ENCODE measurements at places on chromosomes 4 and X. TPM values are rescaled to one million over a fixed set of nuclear protein-coding genes. Genes with fewer than 3 reads are reported as not detected.

DNA sequence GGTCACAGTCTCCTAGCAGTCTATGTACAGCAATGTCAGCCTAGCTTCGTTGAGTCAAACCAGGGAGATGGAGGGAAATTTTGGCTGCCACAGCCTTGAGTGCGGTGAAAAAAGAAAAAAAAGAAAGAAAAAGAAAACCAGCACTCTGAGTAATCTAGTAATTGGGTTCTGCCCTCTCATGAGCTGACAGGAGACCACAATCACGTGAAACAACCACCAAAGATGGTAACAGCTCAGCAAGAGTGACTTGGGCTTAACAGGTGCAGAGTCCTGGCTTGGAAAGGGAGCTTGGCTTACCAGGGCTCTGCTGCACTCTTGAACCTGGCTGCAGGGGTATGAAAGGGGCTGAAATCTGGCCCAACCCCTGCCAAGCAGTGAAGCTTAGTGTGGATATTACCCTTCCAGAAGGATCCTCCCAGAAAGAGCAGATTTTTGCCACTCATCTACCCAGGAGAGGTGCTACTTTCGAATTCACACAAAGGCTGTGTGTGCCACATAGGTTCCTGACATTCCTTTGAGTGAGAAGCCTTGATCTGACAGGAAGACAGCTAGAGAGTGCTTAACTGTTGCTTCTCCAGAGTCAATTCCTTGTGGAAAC lies 350.3 kb downstream of the PTTG2 start:
- DNase-seq, result peak; percentile 88

- no peak for DNase-seq
Measured at GRCh38 chr4:52144372-52144771, 93.3 kb downstream of the SPATA18 start.

DNA sequence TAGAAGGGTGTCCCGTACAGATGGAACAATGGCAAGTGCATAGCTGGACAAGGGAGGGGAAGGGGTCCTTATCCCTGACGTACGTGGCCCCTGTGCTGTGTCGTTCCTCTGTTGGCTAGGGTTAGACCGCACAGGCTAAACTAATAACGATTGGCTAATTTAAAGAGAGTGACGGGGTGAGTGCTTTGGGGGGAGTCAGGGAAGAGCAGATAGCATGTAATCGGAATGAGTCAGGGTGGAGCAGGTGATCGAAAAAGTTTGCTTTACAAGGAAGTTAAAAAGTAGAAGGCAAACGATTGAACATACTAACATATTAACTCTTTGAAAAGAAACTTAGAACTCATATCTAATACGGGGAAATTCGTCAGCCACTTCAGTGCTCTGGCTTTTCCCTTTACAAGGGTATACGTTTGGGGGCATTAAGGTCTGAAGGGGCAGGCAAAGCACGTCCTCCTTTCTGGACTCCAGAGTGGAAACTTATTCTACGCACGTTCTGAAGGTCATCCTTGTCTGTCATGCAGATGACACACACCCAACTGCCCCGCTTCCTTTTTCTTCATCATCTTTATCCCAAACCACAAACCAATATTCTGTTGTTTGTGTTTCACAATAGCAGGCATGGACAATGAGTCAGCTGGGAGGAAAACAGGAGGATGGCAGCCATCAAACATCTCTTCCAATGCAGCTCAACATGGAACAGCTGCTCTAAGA lies 10.2 kb upstream of the CRLF2 start:
- DNase-seq, result no peak

- DNase-seq, result no peak
Measured at GRCh38 chr4:25454476-25454875, 77.4 kb downstream of the ANAPC4 start.

DNA sequence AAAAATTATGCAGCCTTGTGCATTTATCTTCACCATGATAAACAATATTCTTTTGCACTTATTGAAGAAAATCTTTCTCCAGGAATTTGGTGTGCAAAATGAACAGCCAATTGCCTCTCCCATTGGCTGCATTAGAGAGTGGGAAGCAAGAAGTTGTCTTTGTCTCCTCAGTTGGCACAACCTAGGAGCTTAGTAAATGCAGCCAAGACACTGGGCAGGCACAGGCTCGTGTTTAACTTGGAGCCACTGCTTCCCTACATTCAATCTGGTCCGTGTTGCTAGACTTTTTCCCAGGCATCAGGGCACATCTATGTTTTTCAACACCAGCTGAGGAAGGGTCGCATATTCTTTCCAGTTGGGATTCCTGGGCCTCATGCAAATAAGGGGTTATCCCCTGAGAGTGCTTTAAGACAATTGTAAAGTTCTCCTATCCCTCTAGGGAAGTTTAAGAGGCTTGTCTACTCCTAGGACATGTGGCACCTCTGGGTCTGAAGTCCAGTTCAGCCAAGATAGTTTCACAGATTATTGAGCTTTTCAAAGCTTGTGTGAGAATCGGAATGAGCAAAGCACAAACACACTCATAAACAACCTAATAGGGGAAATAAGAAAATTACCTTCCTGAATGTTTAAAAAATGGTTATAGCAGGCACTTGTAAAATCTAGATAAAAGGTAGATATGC lies 31.8 kb upstream of the SRD5A3 start:
- DNase-seq, result no peak

DNA sequence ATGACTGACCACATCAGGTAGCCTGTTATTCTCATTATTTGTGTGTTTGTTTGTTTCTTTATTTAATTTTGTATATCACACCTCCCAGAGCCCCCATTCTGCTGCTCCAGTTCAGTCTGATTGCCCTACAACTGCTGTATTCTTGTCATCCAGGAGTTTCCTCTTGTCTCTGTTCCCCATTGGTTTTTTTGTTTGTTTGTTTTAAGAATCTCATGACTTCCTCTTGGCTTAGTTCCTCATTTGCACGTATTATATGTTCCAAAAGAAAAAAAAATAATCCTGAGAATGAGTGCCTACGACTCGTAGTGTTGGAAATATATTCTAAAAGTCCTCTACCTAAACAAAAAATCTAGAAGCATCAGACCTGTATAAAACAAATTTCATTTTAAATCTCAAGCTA lies 142.3 kb upstream of the SLIT2 start:
- DNase-seq, result no peak

GRCh38 chr4:177008071-177008835 lies 215.5 kb upstream of the VEGFC start:
- no peak for DNase-seq

ZNF185 gene
- 1.5 TPM for total RNA-seq

RRH gene
- 0.31 TPM for total RNA-seq

GRCh38 chr4:77826275-77826674 lies 7.1 kb upstream of the CNOT6L start:
- no peak for DNase-seq

DNA sequence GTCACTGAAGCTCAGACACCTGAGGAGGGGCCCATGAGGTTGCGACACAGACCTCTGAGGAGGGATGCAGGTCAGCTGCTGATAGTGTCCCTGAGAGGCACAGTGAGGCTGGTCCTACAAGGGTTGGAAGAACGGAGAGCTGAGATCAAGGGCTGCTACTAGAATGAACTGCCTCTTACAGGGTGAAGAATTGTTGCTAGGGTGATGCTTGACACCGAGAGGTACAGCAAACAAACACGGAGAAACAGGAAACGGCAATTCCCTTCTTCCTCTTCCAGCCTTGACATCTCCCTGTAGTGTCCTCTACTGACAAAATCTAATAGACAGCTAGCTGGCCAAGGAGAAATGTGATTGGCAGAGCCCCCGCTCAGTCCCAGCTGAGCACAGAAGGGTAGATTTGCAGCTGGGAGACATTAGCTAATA lies 11.8 kb upstream of the HPGDS start:
- DNase-seq, result no peak

ADAMTS3 gene
- total RNA-seq, result not detected

GRCh38 chr4:100169491-100170485 lies 20.5 kb downstream of the DDIT4L start:
- DNase-seq, result no peak

- DNase-seq, result no peak
Measured at GRCh38 chrX:119880552-119881437, 9.2 kb downstream of the NDUFA1 start.

GRCh38 chrX:107542500-107542899 lies 85.8 kb upstream of the PRPS1 start:
- no peak for DNase-seq

EDA gene
- 0.08 TPM for total RNA-seq

DNA sequence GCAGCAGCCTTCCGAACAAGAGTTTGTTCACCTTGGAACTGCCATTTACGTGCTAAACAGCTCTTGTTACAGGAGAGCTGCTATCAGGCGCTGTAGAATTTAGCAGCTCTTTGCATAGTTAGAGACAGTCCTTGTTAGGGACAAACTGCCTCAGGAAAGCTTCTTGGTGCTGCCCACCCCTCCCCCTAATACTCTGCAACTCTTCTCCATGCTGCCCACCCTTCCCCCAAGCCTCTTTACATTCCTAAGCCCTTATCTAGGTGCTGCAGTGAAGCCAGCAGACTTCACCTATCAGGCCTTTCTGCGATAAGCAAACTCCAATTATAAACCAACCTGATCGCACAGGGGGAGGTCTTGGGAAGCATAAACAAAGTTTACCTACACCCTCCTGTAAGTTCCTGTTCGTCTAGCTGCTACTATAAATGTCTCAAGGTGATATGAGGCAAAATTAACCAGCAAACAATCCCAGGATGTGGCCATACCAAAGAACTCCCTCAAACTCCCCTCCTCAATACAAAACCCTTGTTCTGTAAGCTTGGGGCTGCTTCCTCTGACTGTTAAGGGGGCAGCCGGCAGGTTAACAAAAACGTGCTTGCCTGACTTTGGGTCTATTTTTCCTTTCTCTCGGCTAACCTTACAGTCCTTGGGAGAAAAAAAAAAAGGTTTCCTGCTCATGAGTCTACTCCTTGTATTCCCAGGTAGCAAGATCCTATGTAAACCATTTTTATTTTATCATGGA lies 74.0 kb upstream of the GC start:
- DNase-seq, result no peak

GRCh38 chr4:13169731-13170525 lies 314.2 kb downstream of the RAB28 start:
- DNase-seq, result no peak

DNA sequence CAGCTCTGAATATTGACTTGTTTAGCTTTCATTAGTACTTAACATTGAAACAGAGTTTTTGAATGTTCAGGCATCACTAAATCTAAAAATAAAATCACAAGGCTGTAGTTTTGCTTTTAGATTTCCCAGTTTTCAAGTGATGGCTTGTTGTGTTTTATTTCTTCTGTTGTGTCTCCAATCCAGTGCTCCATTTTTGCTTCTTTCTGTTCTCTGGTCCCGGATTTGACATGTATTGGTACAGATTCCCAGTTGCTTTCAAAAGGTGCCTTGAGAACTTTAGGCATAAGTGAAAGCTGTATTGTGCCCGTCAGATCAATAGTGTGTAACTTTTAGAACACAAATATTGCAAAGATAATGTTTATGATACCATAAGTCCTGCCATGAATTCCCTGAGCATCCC lies 53.2 kb downstream of the ARHGAP10 start:
- no peak for DNase-seq

- DNase-seq, result no peak
Measured at GRCh38 chr4:58522765-58523382, 1412.7 kb upstream of the IGFBP7 start.

GRCh38 chr4:95415346-95415771 lies 133.4 kb downstream of the UNC5C start:
- no peak for DNase-seq

DNA sequence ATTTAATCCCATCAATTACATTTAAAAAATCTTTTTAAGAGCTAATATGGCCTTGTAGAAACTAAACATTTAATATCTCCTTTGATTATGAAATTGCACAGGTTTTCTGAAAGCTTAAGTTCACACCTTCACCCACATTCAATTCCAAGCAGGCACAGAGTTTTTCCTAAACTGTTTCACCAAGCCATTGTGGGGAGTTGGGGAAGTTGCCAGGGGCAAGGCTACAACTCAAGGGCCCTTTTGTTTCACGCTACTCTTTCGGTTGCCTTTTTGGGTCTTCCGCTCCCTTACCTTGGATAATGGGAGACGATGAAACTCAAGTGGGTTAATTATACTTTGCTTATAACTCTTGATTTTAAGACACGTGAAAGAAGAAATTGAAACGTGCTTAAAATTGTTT lies 33.3 kb downstream of the APBB2 start:
- no peak for DNase-seq

- DNase-seq, result no peak
Measured at GRCh38 chr4:67809502-67809901, 55.3 kb upstream of the GNRHR start.

DNA sequence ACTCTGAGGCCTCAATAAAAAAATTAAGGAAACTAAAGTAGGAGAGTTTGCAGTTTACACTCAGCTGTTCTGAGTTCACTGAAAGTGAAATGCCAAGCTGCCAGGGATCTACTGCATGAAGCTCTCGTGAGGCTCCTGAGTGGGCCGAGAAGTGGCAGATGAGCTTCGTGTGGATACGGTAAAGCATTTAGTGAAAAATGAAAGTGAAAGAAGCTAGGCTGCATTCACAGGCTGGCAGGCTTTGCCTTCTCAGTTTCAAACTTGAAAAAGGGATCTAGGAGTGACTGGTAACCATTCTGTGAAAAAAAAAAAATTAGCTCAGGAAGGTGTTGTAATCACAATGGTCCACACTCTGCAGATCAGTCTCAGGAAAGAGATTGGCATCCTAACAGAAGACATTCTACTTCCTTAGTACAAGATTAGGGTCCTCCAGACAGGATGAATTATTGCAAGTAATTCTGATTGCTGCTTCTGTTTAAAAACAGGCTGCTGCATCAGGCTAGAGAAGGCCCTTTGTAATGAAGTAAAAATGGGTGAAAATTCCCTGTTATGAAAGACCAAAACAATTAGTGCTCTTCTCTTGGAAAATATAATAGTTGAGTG lies 679.9 kb downstream of the RPA4 start:
- DNase-seq, result peak; percentile 76

GRCh38 chrX:136168929-136169735 lies 21.8 kb downstream of the FHL1 start:
- no peak for DNase-seq

EMCN gene
- total RNA-seq, result not detected

GBA3 gene
- not detected for total RNA-seq

GRCh38 chrX:69070949-69071650 lies 94.2 kb downstream of the PJA1 start:
- peak; percentile 22 for DNase-seq

TSPAN6 gene
- not detected for total RNA-seq

DNA sequence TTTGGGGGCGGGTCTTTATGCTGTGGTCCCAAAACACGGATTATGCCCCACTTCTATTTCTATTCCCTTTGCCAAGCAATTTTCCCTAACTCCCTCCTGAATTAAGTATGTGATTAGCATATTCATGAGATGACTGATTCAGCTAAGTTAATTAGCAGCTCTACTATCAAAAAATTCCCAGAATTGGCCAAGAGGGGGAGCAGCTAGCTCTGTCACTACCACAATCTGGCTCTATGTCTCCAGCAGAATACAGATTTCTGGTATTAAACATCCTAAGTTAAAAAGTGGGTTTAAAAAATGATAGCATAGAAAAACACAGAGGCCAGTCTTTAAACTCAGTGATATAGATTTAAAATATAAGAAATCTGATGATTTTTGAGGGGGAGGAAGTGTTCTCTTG lies 80.3 kb downstream of the GPC4 start:
- DNase-seq, result no peak

DNA sequence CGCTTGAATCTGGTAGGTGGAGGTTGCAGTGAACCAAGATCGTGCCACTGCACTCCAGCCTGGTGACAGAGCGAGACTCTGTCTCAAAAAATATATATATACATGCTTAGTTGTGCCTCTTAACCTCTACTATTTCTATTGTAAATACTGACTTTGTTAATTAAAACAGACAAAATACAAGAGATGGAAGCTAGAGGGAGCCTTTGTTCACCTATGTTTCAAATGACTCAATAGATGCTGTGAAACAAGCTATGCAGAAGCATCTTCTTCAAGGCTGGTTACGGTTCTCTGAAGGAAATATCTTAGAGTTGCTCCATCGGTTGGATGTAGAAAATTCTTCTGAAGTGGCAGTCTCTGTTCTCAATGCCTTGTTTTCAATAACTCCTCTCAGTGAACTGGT lies 6.2 kb downstream of the NCAPG start:
- DNase-seq, result no peak
